ENCODE measurements at places on chromosomes 5 and 9.

DNA sequence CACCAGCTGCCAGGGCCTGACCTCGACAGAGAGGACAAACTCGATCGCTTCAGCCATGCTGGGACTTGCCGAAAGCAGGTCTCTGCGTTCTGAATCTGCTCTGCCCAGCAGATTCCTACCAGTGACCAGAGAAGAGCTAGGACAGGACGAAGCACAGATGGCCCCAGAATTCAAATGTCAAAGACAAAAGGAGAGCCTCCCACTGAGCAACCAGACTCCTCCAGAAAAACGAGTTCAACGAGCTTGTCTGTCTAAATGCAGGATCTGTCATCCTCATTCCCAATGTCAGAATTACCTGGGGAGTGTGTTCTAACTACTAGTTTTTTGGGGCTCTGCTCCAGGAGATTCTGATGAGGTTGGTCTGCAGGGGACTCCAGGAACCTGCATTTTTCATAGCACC, 13.4 kb downstream of the AK8 start:
- no peak for DNase-seq

DNA sequence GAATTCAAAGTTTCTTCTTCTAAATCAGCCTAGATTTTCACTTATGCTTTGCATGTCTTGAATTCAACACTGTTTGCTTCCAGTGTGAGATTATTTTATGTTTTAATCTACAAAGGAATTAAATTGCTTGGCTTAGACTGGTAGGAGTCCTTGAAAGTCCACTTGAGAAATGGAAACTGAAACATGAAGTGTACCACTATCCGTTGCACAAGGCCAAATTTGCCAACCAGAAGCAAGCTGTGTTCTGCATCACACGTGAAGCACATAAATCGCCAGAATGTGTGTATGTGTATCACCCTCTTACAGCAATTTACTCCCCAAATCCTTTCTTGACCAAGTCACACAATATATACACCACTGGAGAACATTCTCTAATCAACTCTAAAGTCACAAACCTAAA, 10.3 kb downstream of the SEMA6A start:
- no peak for DNase-seq

DNA sequence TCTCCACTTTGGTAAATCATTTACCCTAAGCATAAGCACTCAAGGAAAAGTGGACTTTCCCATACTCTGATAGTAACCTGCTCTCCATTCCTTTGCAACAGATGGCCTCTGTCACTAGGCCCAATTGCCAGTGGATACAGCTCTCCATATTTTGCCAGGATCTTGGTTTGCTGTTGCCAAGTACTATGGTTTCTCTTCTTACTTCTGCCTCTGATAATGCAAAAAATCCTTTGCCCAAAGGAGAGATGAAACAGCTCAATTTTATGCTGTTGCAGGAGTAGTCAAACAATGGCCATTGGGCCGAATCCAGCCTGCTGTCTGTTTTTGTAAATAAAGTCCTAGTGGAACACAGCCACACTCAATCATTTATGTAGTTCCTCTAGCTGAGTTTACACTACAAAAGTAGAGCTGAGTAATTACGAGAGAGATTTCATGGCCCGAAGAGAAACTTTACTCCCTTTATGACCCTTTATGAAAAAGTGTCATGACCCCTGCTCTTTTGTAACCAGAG, 92.5 kb downstream of the HTR4 start:
- no peak for DNase-seq

DNA sequence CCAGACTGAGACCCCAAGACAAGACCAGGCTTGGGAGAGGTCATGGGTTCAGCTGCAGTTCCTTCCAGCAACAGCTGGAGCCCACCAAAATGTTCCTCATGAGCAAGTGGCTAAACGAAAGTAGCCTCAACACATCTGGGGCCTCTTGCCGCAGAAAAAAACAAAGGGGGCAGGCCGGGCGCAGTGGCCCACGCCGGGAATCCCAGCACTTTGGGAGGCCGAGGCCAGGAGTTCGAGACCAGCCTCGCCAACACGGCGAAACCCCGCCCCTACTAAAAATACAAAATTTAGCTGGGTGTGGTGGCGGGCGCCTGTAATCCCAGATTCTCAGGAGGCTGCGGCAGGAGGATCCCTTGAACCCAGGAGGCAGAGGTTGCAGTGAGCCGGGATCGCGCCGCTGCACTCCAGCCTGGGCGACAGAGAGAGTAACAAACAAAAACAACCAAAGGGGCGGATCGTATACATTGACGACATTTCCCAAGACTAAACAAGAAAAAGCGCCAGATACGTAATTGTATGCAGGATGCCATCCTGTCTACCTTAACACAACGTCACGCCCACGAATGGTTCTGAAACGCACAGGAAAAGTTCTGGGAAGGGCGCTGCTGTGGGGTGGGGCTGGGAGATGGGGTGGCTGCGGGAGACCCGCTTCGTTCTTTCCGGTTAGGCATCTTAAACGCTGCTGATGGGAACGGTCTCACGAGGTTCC, 1.7 kb downstream of the INPP5E start:
- no peak for DNase-seq

- no peak for DNase-seq
These were observed 507.2 kb downstream of the NFIB start for GRCh38 chr9:13806714-13807113.

GRCh38 chr5:34674187-34674586, 18.1 kb downstream of the RAI14 start:
- DNase-seq: no peak

DNA sequence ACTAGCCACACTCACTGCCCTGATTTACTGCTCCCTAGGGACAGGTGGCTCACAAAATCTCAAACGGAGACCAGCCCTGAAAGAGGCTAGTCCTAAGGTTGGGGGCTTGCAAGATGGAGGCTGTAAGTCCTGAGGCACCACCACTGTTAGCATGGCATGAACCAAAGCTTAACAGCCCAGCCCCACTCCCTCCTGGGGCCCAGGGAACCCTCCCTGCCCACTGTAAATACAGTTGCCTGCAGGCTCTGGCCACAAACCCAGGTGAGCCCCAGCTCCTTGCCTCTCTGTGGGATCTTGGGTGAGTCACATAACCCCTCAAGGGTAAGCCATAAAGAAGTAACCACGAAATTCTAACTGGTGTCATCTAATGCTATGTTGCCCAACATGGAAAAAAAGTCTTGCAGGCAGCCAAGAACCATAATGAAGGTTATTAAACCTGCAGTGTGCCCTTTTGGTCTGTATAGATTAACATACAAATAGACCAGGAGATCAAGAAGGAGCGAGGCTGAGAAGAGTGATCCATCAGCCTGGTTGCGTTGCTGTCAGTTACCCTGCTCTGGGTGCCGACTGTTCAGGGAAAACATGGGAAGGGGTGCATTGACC, 1.7 kb upstream of the POMT1 start:
- peak; percentile 20 for DNase-seq

DNA sequence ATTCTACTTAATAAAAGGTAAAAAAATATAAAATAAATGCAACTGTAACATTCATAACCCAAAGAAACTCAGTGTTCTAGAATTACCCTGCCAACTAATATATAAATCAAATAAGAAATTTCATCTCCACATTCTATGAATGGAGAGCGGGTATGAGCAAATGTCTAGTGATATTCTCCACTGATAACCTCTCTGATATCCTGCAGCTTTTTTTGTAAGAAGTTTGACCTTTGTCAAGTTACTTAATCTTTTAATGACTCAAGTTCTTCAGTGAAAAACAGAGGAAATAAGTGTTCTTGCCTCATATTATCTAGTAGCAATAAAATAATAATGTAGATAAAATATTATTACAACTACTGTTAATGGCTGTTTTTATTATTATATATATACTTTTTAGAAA, 1275.6 kb upstream of the CDH9 start:
- DNase-seq: no peak

DNA sequence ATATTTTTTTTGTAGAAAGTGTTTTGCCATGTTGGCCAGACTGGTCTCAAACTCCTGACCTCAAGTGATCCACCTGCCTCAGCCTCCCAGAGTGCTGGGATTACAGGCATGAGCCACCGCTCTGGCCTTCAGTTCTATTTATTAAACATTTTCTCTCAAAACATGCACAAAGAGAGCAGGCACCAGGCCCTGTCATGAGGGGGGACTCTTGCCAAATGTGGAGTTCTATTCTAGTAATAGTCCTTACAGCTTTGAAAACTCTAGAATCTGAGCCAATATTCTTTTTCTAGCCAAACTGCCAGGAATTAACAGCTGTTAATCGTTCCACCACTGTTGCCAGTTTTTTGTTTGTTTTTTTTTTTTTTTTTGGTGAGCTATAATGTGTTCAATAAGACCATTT, 124.6 kb downstream of the TARS1 start:
- no peak for DNase-seq

GRCh38 chr5:35618304-35618636, 607 bp downstream of the SPEF2 start:
- no peak for DNase-seq

GRCh38 chr9:134776080-134776796, 104.4 kb upstream of the FCN2 start:
- no peak for DNase-seq

- DNase-seq: no peak
These were observed 3.3 kb upstream of the RALGDS start for GRCh38 chr9:133124123-133124906.
